ENCODE measurements at places on chromosomes 1 and 21.

GRCh38 chr1:231869364-231869763, 242.8 kb downstream of the DISC1 start:
- DNase-seq: no peak

DNA sequence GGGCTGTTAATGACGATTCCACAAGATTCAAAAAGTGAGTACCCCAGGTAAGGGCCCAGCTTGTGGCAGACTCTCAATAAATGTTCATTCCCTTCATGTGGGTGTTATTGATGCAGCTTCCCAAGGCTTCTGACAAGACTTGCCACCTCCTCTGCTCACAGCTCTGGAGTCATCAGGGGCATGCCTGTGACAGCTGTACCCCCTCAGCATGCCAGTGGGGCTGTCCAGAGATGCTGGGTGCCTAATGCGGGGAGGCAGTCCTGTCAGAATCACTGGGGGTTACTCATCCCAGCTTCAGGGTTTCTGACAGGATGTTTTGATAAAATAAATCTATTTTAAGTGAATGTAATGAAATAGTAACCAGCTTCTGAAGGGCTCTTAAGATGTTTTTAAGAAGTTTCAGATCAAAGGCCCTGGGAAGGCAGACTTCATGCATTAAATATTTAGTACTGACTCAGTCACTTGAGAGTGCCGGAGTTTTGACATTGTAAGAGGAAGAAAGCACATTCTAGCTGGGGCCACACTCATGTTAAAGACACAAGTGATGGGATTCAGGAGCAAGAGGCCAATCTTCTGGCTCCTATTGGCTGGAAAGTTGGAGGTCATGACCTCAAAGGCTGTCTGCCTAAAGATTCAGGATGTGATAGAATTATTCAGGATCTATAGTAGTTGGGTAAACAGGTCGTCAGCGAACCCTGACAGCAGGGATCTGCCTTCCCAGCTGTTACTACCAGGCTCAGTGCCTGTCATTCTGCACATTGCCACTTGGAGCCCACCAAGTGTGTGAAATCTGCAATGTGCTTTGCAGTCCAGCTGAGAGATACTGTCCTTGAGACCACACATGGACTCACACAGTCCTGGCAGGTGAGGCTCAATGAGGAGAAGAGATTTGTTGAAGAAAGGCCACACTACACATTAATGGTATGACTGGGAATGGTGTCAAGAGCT, 239.6 kb upstream of the BEND5 start:
- DNase-seq: no peak

GRCh38 chr1:185074307-185074706, 28.9 kb downstream of the RNF2 start:
- no peak for DNase-seq

- DNase-seq: no peak
Observed at GRCh38 chr1:30005972-30006619, 717.3 kb downstream of the MATN1 start.

GRCh38 chr1:200442537-200443156, 32.8 kb upstream of the ZNF281 start:
- no peak for DNase-seq

DNA sequence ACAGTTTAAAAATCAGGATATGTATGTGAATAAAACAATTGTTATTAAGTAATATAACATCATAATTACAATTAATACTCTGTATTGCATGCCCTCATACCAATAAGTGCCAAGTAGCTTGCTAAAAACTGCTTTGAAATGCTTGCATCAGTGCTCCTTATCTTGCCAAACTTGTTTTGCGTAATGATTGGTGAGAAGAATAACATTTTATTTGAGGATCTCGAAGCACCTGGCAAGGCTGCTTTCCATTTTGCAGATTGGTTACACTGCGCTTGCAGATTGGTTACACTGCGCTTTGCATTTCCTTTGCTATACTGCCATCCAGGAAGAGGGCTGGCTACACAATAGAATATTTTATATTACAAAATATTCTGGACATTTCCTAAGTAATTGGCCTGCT, 1.7 kb upstream of the PBX1 start:
- DNase-seq: no peak

DNA sequence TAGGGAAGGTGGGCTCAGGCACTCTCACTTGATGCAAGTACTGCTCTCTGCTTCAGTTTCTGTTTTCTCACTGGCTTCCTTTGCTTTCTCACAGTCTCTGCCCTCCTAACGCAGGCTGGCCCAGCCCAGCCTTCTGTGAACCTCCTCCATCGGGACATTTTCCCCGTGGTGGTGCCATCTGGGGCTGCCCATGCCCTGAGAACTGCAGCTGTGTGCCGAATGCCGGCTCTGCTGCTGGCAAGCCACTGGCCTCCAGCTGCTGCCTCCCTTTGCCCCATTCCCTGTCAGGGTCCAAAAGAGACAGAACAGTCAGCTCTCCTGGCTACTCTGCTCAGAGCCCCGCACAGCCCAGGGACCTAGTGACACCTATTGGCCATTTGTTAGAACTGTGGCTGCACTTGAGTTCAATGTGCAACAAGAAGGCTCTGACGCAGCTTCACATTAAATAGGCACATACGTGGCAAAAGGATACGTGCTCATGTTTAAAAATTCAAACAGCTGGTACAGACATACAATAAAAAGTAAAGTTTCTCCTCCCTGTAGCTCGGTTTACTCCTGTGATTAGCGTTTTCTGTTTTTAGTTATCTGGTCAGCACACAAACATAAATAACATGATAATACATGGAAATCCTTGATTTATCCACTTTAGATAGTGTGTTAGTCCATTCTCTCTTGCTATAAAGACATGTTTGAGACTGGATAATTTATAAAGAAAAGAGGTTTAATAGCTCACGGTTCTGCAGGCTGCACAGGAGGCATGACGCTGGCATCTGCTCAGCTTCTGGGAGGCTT, 46.6 kb downstream of the FCRL5 start:
- DNase-seq: peak; percentile 77

GRCh38 chr1:218869276-218869675, 304.4 kb upstream of the LYPLAL1 start:
- no peak for DNase-seq

DNA sequence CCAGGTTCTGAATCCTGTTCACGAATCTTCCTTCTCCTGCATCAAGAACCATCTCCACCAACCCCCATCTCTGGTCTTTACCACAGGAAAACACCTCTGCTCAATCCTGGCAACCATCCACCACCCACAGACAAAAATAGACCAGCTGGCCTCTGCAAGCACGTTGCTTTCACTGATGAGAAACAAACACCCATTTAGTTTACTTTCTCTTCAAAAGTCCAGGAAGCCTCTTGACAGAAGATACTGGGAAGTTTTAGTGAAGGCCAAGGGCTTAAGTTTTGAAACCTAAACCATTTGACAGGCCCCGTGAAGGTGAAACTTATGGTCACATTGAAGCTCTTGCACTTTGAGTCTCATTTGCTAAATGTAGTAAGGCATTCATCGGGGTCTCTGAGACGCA, 122.6 kb upstream of the PPP2R5A start:
- peak; percentile 46 for DNase-seq

- DNase-seq: no peak
Observed at GRCh38 chr1:55572878-55573734, 357.9 kb upstream of the USP24 start.

GRCh38 chr1:197844651-197845050, 57.8 kb upstream of the C1orf53 start:
- DNase-seq: no peak

GRCh38 chr1:67540025-67540732, 110.0 kb upstream of the SERBP1 start:
- DNase-seq: no peak

DNA sequence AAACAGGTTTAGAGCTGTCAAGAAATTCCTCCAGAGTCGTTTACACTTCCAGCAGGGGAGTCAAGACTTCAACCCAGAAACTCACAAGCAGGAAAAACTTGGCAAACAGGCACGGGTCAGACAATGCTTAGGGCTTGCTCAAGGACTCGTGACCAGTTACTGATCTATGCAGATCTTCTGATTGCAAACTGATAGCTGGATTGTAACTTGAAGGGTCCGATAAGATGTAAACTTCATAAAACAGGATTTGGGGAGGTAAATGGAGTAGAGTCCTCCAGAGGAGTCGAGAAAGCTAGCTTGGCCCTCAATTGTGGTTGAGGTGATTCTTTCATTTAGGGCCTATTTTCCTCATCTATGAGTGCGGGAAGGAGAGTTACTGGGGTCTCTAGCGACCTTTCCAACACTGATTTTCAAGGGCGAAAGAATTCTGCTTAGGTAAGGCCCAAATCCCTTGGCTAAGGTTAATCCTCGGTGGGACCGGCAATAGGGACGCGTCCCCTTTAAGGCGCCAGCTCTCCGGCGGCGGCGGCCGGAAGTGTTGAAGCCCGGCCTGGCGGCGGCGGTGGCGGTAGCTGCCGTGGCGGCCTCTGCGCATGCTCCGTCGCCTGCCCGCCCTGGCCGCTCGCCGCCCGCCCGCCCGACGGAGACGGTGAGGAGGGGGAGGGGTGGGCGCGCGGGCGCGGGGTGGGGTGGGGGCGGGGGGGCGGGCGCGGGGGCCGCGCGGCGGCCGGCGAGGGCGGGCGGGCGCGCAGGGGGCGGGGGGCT, at the start of gene GMEB1:
Gene GMEB1, plus strand, starts transcription at position 594 of the 765 bp plus-strand sequence. CDS start 14,829 bp downstream, outside the sequence.
- DNase-seq: peak; percentile 97

- DNase-seq: no peak
Observed at GRCh38 chr1:98651116-98651632, 10.3 kb upstream of the SNX7 start.

DNA sequence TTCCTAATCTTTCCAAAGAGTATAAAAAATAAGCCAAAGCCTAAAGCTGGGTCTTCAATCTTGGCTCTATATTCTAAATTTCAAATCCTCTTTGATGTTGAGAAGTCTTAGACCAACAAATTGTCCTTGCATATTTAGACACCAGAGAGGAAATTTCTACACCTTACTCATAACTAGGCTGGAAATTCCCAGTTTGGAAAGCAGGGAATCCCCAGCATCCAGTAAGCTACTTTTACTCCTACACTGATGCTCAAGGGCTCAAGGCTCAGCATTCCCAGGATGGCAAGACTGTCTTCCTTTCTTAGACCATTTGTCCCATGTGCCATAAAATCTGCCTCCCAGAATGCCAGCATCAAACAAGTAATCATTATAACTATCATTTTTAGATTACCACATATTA, 28.3 kb downstream of the PRDX6 start:
- DNase-seq: no peak

DNA sequence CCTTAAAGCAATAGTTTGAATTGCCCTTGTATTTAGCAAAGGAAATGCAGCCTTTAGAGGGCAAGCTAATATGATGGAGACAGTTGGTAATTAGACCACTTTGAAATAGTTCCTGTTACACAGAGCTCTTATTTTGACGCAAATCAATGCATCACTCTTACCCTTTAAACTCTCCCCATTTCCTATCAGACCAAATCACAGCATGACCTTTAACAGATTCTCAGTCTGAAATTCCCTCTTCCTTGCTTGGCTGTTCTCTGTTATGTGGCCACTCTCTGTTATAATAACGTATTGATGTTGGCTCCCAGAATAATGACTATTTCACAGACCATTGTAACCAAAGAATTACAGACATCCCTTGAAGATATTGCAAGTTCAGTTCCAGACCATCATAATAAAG, 66.9 kb upstream of the NGF start:
- DNase-seq: no peak

DNA sequence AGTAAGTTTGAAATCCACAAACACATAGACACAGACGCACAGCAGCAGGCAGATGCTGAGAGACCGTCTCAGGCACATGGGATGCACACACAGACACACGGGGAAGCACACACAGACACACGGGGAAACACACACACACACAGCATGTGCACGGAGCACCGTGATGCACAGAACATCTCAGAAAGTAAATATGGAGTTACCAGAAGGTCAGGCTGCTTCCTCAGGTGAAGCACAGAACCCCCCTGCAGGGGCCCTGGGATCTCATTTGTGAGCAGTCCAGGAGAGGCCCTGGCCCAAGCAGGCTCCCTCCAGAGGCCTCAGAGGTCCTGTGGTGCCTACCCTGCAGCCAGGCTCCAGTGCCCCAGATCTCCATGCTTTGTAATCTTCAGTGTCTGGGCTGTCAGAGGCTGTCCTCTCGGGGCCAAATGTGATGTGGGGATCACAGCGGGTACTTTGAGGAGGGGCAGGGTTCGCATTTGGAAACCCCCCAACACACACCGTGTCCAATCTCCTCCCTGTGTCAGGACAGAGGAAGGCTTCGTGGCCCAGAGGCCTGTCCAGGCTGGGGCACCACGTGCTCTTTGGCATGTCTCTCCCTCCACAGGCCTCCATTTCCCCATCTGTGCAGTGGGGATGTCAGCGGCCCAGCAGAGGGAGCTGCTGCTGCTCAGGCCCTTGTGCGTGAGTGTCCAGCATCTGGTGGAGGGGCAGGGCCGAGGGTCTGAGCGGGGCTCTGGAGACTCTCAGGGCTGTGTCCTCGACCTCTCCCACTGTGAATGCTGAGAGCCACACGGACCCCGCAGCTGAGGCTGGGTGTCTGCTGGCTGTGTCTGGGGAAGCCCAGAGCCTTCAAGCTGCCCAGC, 23.0 kb upstream of the PRSS38 start:
- peak; percentile 18 for DNase-seq

DNA sequence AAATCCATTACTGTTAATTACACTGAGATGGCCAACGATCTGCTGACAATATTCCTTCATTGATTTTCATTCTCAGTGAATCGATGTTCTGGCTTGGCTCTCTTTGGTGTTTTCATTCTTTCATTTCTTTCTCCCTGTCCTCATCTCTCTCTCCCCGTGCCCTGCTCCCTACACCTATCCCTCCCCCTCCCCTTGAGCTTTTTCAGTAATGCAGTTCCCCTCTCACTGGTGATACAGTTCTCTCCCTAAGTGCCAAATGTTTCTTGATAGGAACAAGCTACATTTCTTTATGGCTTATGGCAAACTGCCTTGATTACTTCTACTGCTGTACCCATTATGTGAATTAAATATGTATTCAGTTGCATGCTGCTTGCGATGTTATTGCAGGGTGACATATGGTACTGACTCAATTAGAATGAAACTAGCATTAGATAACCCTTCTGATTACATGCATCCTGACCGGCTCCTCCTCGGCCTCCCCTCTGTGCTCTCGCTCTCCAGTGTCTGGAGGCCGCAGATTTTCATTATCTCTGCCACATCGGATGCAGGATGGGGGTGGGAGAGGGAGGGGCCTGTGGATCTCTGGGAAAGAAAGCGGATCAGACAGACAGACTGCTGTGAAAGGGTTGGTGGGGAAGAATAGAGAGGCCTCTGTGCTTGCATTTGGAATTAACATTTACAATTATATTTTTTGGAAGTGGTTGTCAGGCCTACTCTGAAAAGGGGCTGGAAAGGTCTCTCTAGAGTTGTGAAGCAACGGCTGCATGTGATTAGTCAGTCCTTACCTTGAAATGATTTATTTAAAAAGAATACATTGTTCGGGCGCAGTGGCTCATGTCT, 130.9 kb downstream of the PBX1 start:
- no peak for DNase-seq

DNA sequence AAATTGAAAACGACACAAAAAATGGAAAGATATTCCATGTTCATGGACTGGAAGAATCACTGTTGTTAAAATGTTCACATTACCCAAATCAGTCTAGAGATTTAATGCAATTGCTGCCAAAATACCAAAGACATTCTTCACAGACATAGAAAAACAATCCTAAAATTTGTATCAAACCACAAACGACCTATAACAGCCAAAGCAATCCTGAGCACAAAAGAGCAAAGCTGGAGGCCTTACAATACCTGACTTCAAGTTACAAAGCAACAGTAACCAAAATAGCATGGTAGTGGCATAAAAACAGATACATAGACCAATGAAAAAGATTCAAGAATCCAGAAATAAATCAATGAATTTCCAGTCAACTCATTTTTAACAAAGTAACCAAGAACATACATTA, 1077.3 kb downstream of the KCNT2 start:
- no peak for DNase-seq

- no peak for DNase-seq
Observed at GRCh38 chr1:119713039-119713748, 1.5 kb downstream of the PHGDH start.

Measured in GM13976 (cell line).